ENCODE measurements at places on chromosomes 4 and X.

DNA sequence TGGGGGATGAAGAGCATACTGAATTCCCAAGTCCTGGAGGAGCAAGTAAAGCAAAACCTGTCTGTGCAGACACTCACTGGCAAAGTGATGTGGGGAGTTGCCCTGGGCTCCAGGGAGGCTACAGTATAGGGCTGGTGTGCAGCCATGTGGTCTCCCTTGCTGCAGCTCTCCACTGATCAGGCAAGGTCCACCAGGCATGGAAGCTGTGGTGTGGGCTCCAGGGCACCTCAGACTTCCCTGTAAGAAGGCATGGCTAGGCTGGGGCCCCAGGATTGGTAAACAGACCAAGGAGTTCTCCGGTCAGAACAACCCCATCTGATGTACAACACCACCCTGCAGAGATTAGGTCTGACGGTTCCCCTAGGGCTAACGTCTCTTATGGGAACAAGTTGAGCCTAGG lies 241.9 kb upstream of the NDST4 start:
- no peak for DNase-seq

GRCh38 chr4:39410415-39410814 lies 3.7 kb downstream of the KLB start:
- peak; percentile 1 for DNase-seq

DNA sequence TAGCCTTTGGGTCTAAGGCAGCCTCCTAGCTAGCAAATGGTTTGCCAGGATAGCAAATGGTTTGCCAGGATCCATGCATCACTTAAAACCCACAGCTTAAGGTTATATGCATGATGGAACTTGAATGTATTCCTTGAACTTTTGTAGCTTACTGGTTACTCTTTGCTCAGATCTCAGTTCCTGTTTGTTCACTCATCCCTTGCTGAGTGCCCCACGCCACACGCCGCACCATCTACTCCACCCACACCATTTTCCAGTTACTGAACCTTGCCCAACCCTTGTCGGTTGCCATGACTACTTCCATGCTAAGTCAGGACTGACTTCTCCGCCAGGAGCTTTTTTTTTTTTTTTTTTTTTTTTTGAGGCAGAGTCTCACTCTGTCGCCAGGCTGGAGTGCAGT lies 29.5 kb upstream of the XIAP start:
- DNase-seq = no peak

- DNase-seq = no peak
Measured at GRCh38 chr4:14431155-14432134, 570.8 kb upstream of the CPEB2 start.

GRCh38 chr4:6293661-6294060 lies 24.0 kb downstream of the WFS1 start:
- DNase-seq = no peak

GRCh38 chr4:2248821-2249261 lies 6.9 kb upstream of the HAUS3 start:
- DNase-seq = no peak

DNA sequence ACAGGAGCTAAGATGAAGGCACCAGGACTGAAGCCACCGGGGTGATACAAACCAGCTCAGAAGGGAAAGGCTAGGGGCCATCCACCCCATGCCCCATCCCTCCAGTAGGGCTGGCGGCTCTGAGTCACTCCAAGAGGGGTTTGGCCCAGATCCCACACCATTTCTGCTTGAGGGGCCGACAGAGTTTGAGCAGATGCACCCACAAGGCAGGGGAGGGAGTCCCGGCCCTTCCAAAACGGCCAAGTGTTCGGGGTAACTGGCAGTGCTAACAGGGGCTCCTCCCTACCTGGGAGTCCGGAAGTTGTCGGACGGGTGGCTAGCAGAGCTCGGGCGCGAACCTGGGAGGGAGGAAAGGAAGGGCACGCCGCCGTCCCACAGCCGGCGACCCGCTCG lies 412 bp downstream of the SLC10A3 start:
- DNase-seq = no peak

DNA sequence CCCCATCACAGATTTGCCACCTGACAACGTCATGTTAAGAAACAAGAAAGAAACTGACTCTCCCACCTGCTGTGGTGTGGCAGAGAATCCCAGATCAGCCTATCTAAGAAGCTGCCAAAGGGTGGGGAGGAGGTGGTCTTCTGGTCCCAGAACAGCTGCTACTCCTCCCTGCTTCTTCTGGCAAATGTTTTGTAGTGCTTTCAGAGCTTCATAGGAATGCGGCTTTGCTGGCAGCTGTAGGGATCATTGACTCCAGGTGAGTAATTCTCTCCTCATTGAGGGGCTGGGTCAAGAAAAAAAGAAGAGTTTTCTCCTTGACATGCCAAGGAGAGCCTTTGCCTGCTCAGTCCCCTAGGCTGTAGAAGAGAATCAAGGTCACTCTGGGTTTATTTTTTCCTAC lies 23.3 kb downstream of the NRK start:
- DNase-seq = no peak

- DNase-seq = no peak
Measured at GRCh38 chr4:104571341-104571740, 76.6 kb upstream of the CXXC4 start.

- DNase-seq = no peak
Measured at GRCh38 chr4:81227968-81228367, 12.9 kb upstream of the PRKG2 start.

- no peak for DNase-seq
Measured at GRCh38 chr4:57231781-57232180, 121.6 kb upstream of the IGFBP7 start.

GRCh38 chr4:80407246-80407645 lies 71.7 kb downstream of the CFAP299 start:
- DNase-seq = no peak

DNA sequence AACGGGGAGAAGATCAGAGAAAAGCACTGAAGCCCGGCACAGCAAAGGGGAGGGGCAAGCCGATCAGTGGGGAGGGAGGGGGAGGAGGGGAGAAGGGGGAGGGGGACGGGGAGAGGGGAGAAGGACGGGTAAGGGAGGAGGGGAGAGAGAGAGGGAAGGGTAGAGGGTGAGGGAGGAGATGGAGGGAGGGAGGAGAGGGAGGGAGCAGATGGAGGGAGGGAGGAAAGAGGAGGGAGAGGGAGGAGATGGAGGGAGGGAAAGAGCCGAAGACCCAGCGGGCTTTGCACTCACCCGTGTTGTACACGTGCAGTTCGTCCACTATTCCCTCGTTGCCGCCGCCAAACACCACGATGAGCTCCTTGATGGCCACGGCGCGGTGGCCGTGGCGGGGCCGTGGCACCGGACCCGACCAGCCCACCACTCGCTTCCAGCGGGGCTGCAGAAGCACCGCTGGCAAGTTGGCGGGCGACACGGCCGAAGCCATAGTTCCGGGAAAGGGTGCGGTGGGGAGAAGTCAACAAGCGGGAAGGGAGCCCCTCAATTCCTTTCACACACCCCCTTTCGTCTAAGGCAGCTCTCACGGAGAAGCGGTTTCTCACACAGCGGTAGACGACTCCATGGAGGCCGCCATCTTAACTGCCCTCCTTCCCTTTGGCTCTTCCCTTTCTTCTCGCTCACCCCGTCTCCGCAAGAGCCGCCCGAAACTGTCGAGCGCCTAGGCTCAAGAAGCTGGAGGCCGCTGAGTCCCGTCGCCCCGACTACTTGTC lies 1.1 kb downstream of the HCFC1 start:
- peak; percentile 50 for DNase-seq

DNA sequence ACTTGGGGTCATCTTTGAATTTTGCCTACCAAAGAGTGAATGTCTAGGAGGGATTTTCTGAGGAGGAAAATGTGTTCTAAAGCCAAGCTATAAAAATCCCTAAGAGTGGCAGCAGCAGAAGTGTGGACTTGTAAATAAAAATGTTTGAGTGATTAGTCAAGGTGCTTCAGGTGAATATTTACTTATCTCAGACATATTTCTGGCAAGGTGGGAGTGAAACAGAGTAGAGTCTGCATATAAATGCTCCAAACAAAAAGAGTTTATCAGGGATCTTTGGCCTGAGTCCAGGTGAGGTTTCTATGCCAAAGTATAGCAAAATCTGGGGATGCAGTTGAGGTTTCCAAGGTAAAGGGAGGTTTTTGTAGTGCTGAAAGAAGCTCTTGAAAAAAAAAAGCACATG lies 19.7 kb downstream of the CYSLTR1 start:
- DNase-seq = no peak

- no peak for DNase-seq
Measured at GRCh38 chr4:118410138-118410537, 57.3 kb upstream of the PRSS12 start.

GRCh38 chr4:47827343-47828047 lies 10.4 kb downstream of the CORIN start:
- DNase-seq = no peak

GRCh38 chrX:14476205-14476604 lies 53.1 kb upstream of the GLRA2 start:
- DNase-seq = no peak

- DNase-seq = no peak
Measured at GRCh38 chrX:152988536-152989291, 5.2 kb downstream of the PNMA5 start.

- DNase-seq = no peak
Measured at GRCh38 chr4:148245015-148245414, 197.2 kb downstream of the NR3C2 start.

DNA sequence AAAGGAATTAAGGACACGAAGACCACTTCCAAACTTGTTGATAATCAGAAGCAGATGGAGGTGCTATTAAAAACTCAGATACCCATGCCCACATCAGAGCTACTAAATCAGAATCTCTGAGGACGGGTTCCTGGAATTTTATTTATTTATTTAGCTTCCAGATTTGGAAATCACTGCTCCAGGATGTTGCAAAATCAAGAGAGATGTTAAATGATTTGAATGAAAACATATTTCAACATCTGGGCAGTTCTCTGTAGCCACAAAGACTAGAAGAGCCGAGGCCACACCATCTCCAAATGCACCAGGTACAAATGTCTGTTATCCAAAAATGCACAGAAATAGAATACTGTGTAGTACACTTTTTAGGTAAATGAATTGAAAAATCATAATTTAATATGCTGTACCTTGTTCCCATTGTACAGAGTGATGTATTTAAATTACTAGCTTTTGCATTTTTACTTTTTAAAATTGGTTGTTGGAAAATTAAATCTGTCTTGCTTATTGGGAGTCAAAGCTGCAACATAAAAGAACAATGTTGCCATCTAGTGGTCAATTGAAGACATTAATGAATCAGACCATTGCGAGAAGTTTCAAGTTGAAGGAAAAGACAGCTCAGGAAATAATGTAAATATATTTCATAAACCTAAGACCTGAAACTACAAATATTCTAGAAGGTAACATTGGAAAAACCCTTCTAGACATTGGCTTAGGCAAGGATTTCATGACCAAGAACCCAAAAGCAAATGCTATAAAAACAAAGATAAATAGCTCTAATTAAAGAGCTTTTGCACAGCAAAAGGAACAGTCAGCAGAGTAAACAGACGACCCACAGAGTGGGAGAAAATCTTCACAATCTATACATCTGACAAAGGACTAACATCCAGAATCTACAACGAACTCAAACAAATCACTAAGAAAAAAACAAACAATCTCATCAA lies 151.3 kb upstream of the TTC29 start:
- peak; percentile 69 for DNase-seq

GRCh38 chr4:7649741-7650531 lies 215.2 kb upstream of the PSAPL1 start:
- DNase-seq = no peak

- DNase-seq = no peak
Measured at GRCh38 chr4:48290146-48290772, 20.6 kb upstream of the TEC start.

DNA sequence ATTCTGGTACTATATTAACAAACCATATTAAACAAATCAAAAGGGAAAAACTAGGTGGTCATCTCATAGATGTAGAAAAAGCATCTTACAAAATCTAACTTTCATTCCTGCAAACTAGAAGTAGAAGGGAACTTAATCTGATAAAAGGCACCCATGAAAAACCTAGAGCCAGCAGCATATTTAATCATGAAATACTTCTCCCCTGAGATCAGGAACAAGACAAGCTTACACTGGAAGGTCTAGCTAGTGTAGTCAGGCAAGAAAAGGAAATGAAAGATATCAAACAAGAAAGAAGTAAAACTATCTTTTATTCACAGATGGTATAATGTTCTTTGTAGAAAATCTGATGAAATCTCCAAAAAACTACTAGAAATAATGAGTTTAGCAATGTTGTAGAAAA lies 41.2 kb downstream of the ATP10D start:
- DNase-seq = no peak

DNA sequence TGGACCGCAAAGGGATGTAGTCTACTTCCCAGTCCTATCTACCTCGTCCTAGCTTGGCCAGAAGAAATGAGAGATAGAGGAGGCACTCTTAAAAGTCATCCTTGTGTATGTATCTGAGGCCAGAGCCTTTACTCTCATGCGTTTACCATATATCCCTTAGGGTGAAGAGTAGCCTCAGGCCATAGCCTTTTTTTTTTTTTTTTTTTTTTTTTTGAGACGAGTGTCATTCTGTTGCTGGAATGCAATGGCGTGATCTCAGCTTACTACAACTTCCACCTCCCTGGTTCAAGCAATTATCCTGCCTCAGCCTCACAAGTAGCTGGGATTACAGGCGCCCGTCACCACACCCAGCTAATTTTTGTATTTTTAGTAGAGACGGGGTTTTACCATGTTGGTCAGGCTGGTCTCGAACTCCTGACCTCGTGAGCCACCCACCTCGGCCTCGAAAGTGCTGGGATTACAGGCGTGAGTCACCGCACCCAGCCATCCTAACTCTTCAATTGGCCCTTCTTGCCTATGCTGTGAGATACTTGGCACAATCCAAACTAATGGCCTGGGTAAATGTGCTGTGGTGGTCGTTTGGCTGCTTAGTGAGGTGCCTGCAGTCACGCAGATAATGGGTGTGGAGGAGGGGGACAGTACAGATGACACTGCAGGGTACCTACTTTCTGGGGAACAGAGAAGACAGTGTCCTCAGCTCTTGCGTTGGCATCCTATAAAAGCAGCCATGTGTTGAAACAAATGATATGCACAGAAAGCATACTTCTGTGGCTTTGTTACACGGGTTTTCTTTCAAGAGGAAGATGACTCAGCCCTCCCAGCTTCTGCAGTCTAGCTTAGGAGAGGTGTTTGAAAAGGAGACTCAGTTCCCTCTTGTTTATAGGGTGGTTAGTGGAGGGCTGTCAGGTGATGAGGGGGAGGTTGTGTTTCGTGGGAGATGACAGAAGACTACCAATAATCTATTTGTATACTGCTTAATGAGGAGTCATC lies 10.4 kb upstream of the DGAT2L6 start:
- no peak for DNase-seq

DNA sequence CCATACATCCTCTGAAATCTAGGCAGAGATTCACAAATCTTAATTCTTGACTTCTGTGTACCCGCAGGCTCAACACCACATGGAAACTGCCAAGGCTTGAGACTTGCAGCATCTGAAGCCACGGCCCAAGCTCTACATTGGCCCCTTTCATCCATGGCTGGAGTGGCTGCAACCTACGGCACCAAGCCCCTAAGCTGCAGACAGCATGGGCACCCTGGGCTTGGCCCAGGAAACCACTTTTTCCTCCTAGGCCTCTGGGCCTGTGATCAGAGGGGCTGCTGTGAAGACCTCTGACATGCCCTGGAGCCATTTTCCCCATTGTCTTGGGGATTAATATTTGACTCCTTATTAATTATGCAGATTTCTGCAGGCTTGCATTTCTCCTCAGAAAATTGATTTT lies 457.9 kb downstream of the GRIA2 start:
- DNase-seq = no peak
